ENCODE measurements at places on chromosomes 2 and 18.

GRCh38 chr18:21393986-21394385 is 152.0 kb downstream of the GREB1L start:
- no peak for DNase-seq

GRCh38 chr2:150143087-150143536 is 344.4 kb downstream of the RND3 start:
- no peak for DNase-seq

DNA sequence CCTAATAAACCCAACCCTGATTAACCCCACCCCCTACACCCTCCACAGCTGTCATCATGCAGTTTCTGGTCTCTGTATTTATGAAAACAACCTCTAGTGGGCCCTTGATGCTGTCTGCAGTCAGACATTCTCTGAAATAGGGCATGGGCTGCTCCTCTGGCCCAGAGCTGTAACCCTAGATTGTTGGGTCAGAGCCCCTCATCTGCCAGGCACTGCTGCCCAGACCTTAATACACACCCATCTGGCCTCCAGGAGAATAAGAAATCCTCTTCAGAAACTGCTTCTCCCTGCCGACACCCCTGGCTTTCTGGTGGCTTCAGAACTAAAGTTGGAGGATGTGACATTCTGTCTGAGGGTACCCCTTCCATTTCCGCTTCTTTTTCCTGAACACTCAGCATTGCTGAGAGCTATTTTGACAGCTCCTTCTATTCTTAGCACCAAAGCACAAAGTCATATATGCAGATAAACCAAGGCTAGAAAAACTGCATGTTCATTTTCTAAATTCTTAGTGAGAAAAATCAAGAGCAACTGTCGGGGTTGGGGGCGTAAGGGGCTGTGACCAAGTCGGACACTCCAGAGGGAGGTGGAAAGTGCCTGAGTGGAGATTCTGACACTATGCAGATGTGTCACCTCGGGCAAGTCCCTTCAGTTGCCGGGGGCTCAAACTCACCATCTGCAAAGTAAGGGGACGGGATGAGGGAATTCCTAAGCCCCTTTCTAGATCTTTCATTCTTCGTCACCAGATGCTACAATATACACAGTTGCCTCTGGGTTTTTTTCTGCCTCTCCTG is 28.7 kb downstream of the SRSF7 start:
- DNase-seq: no peak

GRCh38 chr18:50135903-50136302 is 59.0 kb downstream of the MYO5B start:
- no peak for DNase-seq

DNA sequence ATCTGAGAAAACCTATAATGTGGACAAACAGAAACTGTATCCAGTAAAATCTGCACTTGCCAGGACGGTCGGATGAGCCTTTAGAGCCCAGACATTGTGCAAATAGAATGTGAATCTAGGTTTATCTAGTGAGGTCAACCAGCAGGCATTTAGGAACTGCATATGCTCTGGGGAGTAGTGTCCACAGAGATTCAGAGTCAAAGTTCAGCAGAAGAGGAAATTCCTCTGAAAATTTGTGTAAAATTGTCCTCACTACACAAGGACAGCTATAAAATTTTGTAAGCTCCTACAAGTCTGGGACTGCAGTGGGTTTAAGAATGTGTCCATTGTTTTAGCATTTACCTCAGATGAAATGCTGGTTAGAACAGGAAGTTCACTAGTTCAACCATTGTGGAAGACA is 9.8 kb upstream of the NDUFV2 start:
- no peak for DNase-seq

- no peak for DNase-seq
Measured at GRCh38 chr2:233039212-233039845, 6.9 kb downstream of the NEU2 start.

- no peak for DNase-seq
Measured at GRCh38 chr2:33518929-33519328, 42.5 kb downstream of the RASGRP3 start.

- DNase-seq: no peak
Measured at GRCh38 chr2:24122366-24123194, 554 bp downstream of the PFN4 start.

GRCh38 chr18:57352271-57352701 is at the start of gene ST8SIA3:
Gene ST8SIA3, plus strand, starts transcription at chr18:57352557. Its CDS starts 290 bp downstream, at chr18:57352847.
- no peak for DNase-seq

- DNase-seq: no peak
Measured at GRCh38 chr2:6982449-6982848, 65.2 kb downstream of the RNF144A start.

DNA sequence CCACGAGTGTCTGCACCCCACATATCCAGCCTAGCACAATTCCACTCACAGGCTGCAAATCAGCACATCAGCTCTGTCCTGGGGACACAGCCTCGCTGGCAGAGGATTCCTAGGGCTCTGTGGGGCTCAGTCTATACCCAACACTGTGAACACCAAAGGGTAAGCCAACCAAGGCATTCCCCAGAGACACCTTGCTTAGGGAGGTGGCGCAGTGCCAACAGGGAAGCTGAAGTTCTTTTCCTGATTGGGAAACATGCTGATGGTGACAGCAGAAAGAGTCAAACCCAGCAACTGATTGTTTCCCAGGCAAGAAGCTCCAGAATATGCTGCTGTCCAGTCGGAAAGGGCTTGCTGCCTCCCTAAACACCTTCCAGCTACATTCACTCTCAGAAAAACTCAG is 55.8 kb downstream of the TTC32 start:
- DNase-seq: no peak

DNA sequence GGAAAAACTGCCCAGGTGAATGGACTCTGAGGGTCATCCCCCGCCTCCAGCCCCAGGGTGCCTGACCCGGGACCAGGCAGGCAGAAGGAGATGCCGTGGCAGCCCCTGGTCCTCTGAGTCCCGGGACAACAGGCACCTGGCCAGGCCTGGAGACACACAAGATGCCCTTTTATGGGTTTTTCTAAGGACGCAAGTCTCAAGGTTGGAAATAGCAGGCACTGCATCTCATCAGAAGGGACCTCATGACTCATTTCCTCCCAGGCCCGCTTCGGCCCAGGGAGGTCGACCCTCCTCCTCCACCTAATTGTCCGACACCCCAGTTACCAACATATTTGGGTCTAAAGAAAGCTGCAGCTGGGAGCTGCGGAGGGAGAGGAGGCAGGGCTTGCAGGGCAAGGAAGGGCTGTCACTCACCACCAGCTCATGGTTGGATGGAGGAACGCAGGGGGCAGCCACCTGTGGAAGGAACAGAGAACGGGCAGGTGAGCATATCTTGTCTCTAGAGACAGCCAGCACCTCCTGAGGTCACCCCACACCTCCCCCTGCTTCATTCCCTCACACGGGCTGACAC is 82.9 kb downstream of the TNS1 start:
- no peak for DNase-seq

DNA sequence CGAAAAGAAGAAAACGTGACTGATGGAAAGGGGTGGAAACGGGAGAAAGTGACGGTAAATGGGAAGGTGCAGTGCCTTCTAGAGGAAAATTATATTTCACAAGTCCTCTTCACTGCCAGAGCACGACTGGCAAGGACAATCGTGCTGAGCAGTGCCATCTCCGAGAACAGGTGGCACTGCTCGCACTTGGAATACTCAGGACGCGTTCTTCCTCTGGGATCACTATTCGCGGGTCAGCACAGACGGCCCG is 364 bp downstream of the STAT1 start:
- DNase-seq: no peak

GRCh38 chr2:13115643-13116042 is 398.9 kb downstream of the TRIB2 start:
- DNase-seq: no peak

DNA sequence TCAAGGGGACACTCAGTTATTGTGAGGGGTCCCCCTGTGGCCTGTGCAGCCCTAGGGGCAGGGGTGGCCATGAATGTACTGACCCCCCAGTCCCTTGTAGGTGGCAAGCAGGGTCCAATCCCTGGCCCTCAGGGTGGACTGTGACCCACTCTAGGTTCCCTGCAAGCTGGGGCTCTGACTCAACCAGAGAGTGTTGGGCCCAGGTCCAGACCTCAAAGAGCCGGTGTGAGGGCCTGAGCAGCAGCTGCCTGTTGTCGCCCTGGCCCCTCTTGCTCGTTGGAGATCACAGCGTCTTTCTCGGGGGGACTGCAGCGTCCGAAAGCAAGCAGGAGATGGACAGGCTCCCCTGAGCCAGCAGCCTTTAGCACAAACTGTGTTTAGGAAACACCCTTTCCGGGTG is 66.8 kb upstream of the ATG16L1 start:
- DNase-seq: no peak

DNA sequence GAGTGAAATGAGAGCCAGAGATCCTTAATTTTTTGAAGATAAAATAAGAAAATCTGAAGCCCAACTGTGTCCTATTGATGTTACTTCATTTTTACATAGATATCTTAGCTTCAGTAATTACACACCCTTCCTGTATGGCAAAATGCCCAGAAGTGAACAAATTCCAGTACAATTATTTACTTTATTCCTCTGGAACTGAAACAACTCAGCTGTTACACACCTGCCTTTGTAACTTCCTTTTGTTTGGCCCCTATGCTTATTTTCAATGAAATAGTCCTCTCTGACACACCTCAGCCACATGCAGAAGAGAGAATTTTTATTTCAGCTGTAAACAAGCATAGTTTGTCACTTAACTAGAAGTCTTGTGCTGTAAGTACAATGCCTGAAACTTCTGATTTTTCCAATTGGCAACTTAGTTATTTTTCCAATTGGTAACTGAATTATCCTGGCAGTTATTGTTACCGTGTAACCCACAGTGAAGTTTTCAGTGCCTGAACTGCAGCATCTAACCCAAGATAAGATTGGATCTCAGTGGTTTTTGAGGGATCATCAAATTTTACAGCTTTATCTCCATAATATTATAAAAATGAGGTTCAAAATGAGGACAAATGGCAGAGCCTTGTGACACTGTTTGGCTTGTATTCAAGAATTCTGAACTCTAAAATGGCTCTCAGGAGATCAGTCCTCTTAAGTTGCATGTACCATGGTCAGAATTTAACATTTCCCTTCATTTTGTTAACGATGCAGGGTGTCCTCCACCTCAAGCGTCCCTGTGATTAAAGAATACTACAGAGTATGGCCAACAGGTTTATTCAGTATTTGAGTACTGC is 82.6 kb downstream of the PKP4 start:
- no peak for DNase-seq

- DNase-seq: no peak
Measured at GRCh38 chr2:9547262-9547991, 8.2 kb downstream of the ADAM17 start.

DNA sequence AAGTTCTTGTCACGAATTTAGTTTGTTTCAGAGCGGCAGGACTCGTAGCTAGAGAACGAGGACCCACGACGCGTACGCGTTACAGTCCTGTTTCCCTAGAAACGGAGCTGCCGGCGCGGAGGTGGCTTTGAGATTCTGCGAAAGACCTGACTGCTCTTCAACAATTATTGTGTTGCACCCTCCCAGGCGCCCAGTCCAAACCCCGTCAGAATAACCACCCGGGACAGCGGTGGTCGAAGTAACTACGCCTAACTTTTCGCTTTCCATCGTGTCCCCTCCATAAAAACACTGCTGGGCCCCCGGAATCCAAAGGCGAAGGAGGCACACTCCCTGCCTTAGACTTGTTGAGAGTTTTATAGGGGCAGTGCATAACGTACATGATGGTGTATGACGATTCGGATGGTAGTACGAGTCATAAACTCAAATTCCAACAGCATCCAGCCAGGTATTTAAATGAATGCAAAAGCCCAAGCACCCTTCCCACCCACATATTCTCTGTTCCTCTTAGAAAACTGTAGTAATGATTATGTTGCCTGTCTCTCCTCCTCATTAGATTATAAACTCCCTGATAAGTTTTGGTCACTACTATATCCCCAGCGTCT is 651 bp upstream of the STAM2 start:
- no peak for DNase-seq

DNA sequence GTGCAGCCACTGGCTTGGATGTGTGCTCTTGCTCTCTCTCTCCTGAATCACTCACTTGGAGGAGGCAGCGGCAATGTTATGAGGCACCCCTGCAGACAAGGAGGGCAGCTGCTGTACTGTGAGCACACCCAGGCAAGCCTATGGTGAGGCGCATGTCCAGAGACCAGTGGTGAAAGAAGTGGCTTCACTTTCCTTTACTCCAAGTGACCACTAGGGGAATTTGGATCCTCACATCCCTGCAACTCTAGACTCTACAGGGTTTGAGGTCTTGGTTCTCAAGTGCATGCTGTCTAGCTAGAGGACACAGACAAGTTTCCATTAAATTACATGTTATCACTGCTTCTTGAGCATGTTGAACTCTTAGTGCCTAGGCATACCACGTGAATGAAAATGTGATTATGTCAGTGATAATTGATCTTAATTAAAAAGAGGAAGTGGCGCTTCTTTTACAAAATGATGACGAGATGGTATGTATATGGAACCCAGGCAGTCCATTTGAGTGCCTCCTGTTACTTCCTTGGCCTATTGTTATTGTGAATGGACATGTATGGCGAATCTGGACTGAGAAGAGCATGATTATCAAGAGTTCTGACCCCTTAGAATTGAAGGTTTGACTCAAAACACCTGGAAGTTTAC is 181.0 kb upstream of the CDH2 start:
- no peak for DNase-seq

GRCh38 chr2:172223601-172224054 is 120.9 kb upstream of the DLX2 start:
- no peak for DNase-seq

GRCh38 chr2:161160226-161161073 is at the start of gene TANK:
Gene TANK, plus strand, starts transcription at chr2:161160428. Its CDS starts 19,235 bp downstream, at chr2:161179663.
- peak; percentile 89 for DNase-seq

DNA sequence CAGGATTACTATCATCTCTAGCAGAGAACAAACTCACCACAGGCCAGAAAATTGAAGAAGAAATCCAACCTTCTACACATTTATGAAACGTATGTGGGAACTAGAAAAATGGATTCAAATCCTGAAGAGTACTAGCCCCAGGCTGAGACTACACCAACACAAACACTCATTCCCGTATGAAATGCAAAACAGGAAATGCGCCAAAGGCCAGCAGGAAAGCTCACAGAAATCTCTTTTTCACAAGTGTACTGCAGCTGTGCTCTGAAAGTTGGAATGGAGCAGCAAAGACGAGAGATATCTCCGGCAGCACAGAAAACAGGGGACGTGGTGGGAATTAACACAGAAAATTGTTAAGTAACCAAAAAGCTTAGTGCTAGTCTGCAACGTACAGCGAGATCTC is 913.5 kb downstream of the TDRD15 start:
- no peak for DNase-seq

GRCh38 chr2:6181926-6182325 is 489.7 kb downstream of the SOX11 start:
- DNase-seq: no peak

- no peak for DNase-seq
Measured at GRCh38 chr2:221833966-221834365, 261.9 kb upstream of the EPHA4 start.

GRCh38 chr18:32160547-32160946 is 29.3 kb upstream of the MEP1B start:
- no peak for DNase-seq

- no peak for DNase-seq
Measured at GRCh38 chr2:240423788-240424191, 11.7 kb upstream of the GPC1 start.

GRCh38 chr2:25561136-25561850 is 112.1 kb downstream of the DTNB start:
- no peak for DNase-seq

- no peak for DNase-seq
Measured at GRCh38 chr2:179917272-179917671, 55.9 kb upstream of the ZNF385B start.
